ENCODE measurements at places on chromosomes 12 and 14.

DNA sequence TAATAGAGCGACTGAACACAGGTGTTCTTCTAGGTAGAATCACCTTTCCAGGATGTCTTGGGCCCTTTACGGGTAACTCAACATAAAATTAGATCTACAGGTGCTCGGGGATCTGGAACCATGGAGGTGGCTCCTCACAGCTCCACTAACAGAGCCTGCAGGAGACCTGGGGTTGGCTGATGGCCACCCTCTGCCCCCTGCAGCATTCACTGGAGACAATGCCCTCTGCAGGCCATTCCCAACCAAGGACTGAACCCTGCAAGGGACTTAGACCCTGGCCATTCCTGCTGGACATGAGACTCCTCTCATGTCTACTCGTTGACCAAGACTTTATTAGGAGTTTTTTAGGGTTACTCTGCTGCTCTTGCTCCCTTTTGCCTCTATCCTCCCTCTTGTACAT lies 58.5 kb upstream of the PPP4R3A start:
- no peak for DNase-seq

- no peak for DNase-seq
These were observed 126.7 kb downstream of the TTC6 start for GRCh38 chr14:37721976-37722659.

- DNase-seq = no peak
These were observed 41.2 kb downstream of the YLPM1 start for GRCh38 chr14:74804219-74804825.

GRCh38 chr14:104322531-104323366 lies 184.4 kb downstream of the KIF26A start:
- no peak for DNase-seq

- DNase-seq = no peak
These were observed 69.0 kb downstream of the HSPB8 start for GRCh38 chr12:119247720-119248043.

DNA sequence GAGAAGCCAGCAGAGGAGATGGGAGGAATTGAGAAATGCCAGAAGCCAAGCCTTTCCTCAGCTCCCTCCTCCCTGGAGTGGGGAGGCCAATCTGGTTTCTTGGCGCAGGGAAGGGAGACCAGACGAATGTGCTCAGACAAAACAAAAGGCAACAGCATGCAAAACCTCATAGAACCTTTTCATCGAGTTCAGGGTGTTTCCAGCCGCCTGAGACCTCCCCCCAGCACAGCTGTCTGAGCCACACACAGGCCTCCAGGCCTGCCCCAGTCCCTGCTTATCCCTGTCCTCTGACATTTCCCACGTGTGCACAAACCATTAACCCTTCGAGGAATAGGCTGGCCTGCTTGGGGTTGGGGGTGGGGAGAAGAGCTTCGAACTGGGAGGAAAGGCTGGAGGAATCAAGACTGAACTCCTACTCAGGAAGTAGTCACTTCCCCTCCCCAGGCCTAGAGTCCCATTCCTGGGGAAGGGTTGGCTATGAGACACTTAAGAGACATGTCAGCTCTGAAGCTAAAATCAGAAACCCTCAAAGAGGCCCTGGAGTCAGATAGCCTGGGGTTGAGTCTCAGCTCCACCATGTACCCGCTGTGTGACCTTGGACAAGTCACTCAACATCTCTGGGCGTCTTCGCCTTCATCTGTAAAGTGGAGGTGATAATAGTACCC lies 10.7 kb downstream of the TBX3 start:
- DNase-seq = no peak

DNA sequence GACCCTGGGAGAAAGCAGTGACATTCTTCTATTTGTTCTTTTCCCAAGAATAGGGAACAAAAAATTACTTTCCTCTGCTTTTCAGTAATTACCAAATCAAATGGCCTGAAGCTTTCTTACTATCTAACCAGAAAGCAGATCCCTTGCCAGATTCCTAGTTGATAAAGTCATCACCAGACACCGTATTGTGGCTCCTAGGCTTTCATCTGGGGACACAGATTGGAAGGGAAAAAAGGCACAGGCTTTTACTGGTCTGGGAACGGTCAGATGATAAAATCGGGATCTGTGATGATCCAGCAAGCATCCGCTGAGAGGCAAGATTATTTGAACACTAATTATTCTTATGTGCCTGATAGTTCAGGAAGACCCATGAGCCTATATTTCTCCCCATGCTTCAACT lies 79.1 kb upstream of the BCL2L14 start:
- no peak for DNase-seq

GRCh38 chr14:50837271-50837670 lies 6.3 kb upstream of the NIN start:
- DNase-seq = no peak

GRCh38 chr14:65434216-65434850 lies 21.8 kb downstream of the FUT8 start:
- DNase-seq = no peak

GRCh38 chr12:122946690-122947341 lies 19.4 kb downstream of the ABCB9 start:
- peak; percentile 82 for DNase-seq

DNA sequence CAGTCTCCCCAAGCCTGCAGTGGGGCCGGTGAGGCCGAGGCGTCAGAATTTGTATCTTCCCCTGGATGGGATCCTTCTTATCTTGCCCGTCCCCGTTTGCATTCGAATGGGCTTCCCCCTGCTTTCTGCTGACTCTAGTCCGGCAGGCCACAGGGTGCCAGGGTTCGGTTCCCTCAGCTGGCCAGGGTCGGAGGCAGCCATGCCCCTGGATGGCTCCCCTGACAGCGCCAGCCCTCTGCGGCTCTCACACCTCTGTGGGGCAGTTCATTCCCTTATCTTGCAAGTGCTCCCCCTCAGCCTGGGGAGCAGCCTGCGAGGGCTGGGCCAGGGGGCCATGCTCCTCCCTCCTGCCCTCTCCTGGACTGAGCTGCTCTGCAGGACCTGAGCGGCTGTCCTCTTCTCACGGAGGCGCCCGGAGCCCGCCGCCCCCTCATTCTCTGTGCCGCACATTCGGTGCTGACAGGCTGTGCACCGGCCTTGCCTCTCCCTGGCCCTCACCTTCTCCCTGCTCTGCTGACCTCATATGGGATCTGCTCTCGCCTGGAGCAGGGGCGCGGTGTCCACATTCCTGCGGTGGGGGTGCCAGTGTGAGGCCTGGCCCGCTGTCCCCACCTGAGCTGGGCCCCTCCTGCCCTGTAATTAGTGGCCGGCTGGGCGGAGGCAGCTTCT lies 32.8 kb downstream of the KIF26A start:
- DNase-seq = no peak

DNA sequence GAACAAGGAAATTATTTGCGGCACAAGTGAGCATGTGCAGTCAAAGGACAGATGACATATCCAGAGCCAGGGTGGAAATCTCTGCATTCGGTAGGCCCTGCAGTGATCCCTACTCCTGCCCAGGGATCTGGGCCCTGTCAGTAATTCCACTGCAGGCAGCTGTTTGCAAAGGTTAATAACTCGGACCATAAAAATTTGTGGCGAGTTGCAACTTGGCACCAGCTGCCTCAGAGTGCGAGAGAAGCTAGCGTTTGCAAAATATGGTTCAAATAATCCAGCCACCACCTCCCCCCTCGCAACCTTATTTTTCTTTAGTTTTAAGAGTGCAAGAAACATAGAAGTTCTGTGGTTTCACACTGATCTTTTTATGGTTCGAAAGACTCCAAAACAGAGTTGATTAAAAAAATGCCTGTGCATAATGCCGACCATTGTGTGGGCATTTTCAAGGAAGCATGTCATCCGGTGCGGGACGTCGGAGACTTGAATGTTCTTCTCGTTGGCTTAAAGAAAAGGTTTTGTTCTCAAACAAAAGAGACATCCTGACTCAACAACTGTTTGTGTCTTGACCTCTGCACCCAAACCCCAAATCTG lies 224.5 kb downstream of the BCL11B start:
- no peak for DNase-seq

- no peak for DNase-seq
These were observed 18.2 kb downstream of the RFX4 start for GRCh38 chr12:106601031-106601430.

All from CD4-positive, alpha-beta T cell treated with Interleukin-4 for 4 hours (primary cell).